ENCODE measurements at places on chromosomes 2 and 18.

- DNase-seq = no peak
These were observed 103.4 kb downstream of the TNS1 start for GRCh38 chr2:217899231-217900009.

DNA sequence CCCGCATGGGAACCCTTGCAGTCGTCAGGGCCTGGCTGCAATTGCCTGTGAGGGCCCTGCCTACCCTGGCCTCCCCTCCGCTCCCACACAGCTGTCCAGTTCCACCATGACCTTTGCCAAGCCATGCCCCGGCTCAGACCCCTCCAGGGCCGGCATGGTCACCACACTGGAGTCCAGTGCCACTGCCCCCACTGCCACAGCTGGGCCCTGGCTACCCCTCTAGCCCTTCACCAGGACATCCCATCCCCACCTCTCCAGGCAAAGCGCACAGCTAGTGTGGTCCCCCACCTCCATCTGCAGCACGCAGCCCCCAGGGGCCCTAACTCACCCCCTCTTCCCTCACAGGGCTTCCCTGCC is 70.3 kb upstream of the SMAD7 start:
- DNase-seq = no peak

DNA sequence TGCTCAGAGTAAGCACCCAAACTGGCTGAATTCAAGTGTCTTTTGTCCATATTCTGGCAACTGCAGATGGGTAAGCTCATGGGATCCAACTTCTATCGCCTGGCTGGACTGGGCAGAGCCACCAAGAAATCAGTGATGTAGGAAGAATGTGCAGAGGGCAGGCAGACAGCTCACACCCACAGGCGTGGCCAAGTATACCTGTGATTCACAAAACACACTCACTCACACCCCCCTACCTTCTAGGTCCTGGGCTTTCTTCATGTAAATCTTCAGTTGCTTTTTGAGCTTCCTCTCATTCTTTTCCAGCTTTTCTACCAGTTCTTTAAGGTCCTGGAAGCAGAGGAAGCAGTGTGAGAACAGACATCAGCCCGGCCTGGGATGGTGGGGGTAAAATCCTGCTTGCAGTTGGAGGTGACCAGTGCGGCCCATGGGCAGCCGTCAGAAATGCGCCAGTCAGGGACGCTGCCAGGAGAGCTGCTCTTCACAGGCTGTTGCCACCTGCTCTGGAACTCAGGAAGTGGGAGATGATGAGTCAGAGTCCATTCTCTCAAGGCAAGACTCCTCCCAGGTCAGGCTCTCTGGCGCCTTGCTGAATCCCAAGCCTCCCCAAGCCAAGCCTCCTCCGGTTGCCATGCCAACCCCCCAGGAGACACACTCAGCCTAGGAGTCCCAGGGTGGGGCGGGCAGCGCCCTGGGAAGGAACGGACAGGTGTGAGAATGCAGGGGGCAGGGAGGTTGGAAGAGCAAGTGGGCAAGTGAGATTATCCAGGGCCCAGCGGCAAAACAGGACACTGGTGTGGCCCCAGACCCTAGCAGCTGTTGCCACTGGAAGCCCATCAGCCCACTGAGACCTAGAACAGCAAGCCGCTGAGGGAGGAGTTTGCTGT is 36.2 kb upstream of the ACAA2 start:
- no peak for DNase-seq

DNA sequence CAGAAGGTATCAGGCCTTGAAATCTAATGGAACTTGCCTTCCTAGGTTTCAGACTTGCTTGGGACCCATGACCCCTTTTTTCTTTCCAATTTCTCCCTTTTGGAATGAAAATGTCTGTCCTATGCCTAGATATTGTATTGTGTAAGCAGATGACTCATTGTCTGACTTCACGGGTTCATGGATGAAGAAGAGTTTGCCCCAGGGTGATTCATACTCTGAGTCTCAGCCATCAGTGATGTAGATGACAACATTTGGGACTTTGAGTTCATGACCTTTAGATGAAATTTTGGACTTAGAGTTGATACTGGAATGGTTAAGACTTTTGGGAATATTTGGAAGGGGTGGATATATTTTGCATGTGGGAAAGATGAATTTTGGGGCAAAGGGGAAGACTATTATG is 11.2 kb upstream of the SCYGR5 start:
- no peak for DNase-seq

DNA sequence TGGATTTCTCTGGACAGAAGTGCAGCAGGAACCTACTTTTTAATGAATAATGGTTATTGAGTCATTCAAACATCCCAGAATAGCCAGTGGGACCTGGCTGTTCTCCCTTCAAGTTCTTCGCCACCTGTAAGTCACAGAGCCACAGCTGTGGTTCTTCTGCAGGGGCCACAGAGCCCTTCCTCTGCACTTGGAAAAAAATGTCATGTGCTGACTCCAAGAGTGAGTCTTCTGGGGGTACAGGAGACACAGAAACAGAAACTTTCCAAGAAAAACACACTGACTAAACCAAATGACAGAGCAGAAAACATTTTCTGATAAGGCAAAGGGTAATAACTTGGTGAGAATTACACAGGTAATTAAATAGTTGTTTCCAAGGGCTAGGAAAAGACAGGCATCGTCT is 68.7 kb upstream of the FN1 start:
- DNase-seq = no peak

- no peak for DNase-seq
These were observed 163.2 kb upstream of the CAVIN2 start for GRCh38 chr2:192010073-192010472.

- DNase-seq = no peak
These were observed 56.0 kb downstream of the GALR1 start for GRCh38 chr18:77305676-77306075.

- no peak for DNase-seq
These were observed 57.3 kb upstream of the KLF7 start for GRCh38 chr2:207223051-207223450.

DNA sequence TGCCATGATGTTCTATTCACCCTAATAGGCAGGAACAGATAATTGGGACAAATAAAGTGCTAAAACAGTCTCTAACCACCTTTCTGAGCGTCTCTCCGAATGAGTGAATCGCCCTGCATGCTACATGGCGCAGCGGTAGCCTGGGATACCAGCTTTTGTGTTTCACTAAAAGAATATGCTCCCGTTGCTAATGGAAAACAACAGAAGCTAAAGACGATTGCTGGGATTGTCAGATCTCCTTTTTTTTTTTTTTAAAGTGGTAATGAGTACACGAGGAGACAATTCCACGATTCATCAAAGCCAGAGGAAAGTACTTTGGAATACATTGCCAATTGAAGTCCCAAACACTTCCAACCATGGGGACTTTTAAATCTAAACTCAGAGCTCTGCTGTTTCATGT is 1815.3 kb upstream of the CELF4 start:
- DNase-seq = peak; percentile 62

- DNase-seq = no peak
These were observed 69.6 kb upstream of the DNMT3A start for GRCh38 chr2:25411281-25411680.

- no peak for DNase-seq
These were observed 40.3 kb downstream of the ASB1 start for GRCh38 chr2:238467062-238467461.

DNA sequence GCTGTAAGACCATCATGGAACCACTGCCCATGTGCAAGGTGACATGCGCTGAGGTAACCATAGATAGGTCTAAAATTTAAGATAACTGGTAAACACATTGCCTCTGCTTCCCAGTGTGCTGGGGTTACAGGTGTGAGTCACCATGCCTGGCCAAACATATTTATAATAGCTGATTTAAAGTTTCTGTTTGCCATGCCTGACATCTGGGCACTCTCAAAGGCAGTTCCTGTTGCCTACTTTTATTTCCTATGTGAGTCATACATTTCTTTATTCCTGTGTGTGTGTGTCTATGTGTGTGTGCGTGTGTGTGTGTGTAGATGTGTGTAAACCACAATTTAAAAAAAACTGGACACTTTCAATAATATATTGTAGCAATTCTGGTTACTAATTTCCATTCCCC is 415.2 kb upstream of the NETO1 start:
- DNase-seq = no peak

- DNase-seq = peak; percentile 23
These were observed 4.8 kb downstream of the VWA3B start for GRCh38 chr2:98091738-98092137.

- DNase-seq = no peak
These were observed 92.0 kb downstream of the TMEM163 start for GRCh38 chr2:134626781-134627180.

DNA sequence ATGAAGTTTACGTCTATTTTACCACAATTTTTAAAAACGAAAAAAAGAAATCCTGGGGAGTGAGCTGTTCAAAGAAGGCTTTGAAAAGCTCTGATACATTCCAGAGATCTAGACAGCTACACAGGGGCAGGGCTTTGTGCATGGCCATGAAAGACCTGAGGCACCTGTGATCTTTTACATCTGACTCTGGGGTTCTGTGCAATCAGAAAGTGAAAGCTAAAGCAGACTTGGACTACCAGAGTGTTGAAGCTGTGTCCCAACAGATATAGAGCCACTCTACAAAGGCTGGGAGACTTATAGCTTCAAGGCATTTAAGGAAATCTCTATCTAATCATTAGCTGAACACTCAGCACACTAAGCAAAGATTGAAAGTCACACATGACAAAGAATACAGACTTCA is 34.1 kb downstream of the PARD6G start:
- DNase-seq = no peak

DNA sequence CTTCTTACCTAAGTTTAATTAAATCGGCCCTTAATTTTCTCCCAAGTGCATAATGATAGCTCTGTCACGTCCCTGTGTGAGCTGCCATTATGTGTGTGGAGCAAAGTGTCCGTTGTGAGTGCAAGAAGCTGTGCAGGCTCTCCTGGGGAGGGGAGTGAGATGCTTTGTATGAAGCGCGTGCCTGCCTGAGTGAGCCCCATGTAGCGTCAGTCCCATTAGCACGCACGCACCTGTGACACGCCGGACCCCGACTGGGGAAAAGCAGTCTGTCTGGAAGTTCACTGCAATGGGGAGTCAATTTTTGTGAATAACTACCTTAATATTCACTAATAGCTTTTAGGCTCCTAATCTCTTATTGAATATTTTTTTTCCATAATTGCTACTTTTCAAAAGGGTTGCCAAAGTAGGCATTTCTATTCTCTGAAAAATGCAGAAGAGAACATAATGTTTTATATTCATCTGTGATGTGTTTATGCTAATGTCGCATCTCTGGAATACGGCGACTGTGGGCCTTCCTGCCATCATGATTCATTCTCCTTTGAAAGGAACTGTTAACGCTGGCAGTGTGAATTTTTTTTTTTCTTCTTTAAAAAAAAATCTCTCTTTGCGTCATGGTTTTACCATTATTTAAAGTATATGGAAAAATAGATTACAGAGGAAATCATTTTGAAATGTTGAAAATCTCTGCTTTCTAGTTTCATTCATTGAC is 157.7 kb downstream of the COL4A4 start:
- no peak for DNase-seq

DNA sequence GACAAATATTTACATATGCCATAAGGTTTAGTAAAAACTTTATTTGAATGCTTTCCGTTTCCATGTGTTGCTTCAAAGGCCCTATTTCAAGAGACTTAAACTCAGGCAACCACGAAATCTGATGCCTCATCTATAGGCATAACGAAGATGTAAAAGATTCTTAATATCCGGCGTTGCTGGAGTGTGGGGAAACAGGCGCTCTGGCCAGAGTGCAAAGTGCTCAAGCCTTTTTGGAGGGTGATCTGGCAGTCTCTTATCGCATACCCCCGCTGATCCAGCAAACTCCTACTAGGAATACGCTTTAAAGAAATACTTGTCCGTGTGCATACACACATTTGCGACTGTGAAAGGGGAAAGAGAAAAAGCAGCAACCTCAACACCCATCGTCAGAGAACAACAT is 108.8 kb downstream of the NOL10 start:
- DNase-seq = no peak

DNA sequence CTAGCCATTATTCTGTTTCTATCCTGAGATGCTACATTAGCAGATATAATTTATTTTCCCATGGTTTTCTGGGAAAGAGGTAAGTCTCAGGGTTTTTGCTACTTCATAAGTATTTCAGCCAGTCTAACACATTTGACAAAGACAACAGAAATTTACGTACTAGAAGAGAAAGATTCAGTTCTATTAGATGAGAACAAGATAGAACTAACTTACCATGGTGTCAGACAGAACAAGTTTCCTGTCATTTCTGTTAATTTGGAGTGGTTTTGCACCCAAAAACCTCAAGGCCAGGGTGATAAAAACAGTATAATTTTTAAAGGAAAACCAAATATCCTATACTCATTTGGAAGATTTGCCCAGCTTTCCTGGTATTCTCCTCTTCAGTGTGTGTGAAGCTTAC is 15.6 kb downstream of the SLC4A5 start:
- no peak for DNase-seq

DNA sequence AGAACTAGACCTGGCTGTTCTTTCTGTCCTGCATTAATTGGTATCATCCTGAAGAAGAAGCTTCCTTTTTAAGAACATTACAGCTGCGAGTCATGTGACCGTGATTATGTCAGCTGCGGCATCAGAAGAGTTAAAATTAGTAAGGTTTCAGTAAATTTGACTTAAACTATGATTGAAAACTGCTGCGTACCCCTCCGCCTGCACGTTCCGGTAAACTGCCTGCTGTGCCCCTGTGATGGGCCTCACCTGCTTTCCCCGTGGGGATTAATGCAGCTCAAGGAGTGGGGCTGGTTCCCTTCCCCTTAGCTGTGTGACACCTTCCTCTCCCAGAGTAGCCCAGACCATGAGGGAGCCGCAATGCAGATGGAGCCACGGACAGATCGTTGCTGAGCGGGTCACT is 36.1 kb upstream of the MYO3B start:
- DNase-seq = no peak

DNA sequence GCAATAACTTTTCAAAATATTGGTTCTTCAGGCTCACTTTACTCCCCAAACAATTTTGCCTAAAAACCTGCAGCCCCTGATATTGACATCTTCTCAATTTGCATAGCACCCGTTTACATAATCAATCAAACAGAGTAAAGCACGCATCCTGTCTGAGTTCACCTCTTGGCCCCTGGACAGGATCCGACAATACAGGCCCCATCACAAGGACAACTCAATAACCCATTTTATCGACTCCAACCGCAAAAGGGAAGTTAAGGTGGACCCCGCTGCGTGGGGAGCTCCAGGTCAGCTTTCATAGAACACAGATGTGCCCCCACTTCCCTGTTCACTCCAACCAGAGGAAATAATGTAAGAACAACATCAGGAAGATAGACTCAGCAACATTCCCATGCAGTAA is 44.7 kb downstream of the TTC32 start:
- no peak for DNase-seq

- no peak for DNase-seq
These were observed 6.8 kb upstream of the DNAJB2 start for GRCh38 chr2:219272356-219272755.

DNA sequence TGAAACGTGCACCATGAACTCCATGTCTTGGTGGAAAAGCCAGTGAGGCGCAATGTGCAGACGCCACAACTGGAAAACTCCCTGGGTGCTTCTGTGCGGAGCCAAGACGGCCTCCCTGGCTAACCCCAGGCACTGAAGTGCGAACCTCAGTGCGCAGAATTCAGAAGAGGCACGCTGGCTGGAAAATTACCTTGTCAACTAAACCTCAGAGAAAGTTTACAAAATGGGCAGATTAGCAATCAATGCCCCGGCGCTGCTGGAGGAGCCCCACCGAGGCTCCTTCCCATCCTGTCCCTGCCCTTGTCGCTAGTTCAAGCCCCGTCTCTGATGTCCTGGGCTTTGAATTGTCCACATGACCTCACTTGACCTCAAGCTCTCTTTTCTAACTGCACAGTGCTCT is 22.2 kb downstream of the SNORC start:
- DNase-seq = no peak

Data from Ammon's horn (tissue), 1 donor.